ENCODE measurements at places on chromosomes 5 and 9.

GRCh38 chr9:137836831-137837241, 40.7 kb upstream of the CACNA1B start:
- peak; percentile 78 for DNase-seq

GRCh38 chr5:142547445-142548380, 138.2 kb downstream of the FGF1 start:
- DNase-seq = no peak

DNA sequence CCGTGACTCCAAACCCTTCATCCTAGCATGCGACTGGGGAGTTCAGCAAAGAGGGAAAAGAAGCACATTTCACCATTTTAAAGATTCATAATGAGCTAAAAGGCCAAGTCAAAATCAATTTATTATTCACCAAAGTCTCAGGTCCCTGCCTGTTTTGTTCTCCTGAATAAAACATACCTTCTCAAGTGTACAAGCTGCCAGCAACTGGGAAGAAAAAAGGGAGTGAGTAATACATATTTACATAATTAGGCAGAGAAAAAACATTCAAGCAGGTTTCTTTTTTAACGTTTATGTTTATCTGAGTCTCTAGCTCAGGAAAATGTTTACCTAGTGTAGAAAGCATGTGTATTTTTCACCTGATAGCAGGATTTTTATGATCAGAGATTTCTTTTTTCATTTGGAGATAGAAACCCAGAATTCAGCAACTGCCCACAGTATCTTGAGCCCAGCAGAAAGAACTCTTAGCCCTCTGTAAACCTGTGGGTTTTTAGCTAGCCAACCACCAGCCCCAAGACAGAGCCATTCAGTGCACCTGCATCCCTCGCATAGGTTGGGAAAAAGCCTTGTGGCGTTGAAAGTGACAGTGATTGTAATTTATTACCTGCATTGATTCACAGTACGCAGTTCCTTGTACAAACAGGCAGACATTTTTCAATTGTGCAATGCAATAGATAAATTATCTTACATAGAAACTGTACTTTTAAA, 117.9 kb upstream of the GRIA1 start:
- DNase-seq = no peak

DNA sequence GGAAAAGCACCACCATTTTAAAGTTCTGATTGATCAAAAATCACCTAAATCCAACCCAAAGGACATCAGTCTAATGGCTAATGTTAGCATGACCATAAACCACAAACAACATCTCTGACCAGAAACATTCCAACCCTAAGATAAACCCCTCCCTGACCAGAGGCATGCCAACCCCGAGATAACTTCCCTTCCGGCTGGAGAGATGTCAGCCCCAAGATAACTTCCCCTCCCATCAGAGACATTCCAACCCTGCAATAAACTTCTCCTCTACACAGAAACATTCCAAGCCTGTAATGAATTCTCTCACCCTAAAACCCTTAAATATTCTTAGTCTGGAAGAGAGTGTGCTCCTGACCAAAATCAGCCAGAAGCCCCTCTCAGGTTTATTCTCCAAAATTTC, 364.3 kb downstream of the KCNN2 start:
- DNase-seq = no peak

DNA sequence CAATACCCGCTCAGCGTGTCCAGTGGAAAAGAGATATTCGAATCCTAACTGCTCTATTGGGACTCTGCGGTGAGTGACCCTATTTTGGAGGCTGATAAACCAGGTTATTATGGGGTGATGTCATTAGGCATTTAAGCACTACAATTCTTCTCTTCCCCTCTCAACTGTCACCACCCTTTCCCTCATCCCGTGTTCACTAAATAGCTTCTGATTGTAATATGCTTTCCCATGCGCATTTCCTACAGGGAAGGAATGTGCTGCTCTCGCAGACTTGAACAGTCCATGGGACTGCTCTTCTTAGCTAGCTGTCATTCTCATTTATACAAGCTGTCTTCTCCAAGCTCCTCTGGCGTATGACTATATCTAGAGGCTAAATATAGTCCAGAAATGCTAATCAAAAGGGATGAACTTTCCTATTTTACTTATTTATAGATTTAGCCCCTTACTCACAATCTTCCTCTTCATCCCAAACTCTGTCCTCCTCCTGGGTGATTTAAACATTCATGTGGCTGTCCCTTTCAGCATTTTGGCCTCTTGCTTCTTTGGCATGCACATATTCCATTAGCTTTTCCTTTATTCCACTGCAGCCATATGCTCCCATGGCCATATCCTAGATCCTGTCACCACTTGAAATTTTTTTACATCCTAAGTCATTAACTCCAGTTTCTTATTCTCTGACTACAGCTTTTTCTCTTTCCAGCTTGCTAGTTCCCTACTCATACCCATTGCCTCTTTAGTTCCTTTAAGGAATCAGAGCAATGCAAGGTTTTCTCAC, 39.6 kb upstream of the CSNK1G3 start:
- no peak for DNase-seq

GRCh38 chr5:136642976-136643375, 277.6 kb upstream of the TRPC7 start:
- no peak for DNase-seq

DNA sequence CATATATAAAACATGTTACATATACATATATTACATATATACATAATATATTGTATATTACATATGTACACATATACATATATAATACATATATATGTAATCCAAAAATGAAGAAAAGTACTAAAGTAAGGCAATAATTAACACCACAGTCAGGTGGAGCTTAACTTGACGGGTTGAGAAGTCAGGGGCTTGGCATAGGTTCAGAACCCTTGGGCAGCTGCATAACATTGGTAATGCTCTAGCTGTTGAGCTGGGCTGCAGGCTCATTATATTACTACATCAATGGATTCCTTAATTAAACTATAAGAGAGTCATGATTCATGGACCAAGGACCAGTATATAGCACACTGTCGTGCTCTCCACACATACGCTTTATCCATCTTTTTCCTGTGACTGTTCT, 435.2 kb upstream of the ADAMTS16 start:
- DNase-seq = no peak

DNA sequence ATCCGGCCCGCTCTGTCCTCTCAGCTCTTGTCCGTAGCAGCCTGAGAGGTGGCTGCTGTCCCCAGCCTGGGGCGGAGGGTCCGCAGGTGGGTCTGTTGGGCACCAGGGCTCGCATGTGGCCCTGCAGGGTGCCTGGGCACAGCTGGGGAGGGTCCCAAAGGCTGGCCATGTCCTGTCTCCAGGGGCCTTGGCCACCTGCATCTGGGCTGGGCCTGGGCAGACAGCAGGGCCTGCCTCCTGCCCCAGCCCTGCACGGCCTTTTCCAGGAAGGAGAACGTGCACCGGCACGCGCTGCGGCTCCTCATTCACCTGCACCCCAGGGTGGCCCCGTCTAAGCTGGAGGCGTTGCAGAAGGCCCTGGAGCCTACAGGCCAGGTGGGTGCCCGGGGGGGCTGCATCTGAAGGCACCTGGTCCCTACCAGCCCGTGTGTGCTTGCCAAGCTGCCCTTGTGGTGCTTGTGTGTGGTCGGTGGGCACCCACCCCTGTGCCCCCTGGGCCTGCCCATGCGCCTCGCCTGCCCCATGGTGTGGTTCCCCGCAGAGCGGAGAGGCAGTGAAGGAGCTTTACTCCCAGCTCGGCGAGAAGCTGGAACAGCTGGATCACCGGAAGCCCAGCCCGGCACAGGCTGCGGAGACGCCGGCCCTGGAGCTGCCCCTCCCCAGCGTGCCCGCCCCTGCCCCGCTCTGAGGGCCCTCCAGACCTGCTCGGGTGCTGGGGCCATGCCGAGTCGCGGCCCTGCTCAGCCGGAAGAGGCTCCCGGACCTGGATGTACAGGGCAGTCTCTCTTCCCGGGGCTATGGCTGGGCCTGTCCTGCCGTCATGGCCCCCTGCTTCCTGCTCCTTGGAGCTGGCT, 5.1 kb upstream of the TOR4A start:
- peak; percentile 67 for DNase-seq

DNA sequence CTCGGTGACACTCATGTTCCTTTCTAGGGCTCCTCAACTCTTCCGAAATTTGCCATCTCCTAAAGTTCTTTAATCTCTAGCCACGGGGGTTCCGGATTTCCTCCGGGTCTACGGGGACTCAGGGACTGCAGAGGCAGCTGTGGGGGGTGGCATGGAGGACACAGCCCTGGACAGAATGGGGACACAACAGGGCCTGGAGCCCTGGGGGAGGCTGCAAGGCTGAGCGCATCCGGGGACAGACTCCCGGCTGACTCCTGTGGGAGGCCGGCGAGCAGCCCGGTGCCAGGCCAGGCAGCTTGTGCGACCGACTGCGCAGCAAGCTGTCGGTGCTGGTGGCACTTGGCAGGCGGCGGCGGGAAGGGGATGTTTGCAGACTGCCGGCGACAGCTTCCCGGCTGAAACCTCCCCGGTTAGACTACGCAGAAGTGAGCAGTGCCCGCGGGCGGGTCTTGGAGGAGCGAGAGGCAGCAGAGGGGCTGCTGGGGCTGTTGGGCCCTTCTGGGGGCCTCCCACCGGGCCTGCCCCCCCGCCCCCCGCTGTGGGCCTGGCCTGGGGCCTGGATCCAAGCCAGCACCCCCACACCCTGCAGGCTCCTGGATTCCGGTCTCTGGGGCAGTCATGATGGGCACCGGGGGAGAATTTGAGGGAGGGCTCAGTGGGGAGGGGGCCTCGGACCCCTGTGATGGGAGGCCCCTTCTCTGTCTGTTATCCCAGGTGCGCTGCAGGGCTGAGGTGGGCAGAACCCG, 28.7 kb upstream of the UBAC1 start:
- DNase-seq = peak; percentile 73

DNA sequence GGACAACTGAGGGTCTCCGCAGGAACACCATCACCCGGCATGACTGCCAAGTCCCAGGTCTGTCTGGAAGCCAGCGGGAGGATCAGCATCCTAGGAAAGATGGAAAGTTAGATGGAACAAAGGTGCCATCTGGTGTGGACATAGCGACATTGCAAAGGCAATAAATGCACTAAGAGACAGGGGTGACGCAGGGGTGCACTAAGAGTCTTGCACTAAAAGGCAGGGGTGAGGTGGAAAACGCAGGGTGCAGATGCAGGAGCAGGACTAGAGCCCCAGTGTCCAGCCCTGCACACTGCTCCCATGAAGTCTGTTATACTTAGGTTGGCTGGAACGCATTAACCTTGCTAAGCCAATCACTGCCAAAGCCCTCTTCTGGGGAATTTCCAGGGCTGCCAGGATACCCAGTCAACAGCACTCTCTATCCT, 15.5 kb downstream of the ATOX1 start:
- peak; percentile 77 for DNase-seq

GRCh38 chr9:114738581-114739316, 56.8 kb upstream of the TEX48 start:
- DNase-seq = peak; percentile 76

- no peak for DNase-seq
Measured at GRCh38 chr5:92640340-92640739, 940.7 kb downstream of the NR2F1-AS1 start.

GRCh38 chr9:96566498-96567202, 53.0 kb downstream of the CDC14B start:
- DNase-seq = peak; percentile 93

DNA sequence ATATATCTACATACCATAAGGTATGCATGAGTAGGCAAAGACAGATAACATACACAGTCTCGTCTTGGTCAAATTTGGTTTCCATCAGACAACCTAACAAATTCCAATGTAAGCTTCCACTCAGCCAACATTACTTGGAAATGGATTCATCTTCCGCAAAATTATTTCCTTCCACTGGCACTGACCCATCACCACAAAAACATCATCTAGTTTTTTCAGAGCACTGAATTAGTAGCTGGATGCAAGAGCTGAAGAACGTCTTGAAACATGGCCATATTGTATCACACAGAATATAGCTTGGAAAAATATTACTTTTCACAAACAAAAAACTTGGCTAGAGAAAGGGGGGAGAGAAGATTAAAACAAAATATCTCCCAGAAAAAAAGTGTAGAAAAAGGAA, 73.5 kb downstream of the EFNA5 start:
- DNase-seq = no peak

- DNase-seq = peak; percentile 96
Measured at GRCh38 chr9:133792721-133793470, 54.7 kb upstream of the SARDH start.

GRCh38 chr9:134059661-134060395, 8.0 kb downstream of the BRD3 start:
- DNase-seq = peak; percentile 75

GRCh38 chr9:72790989-72791388, 161.9 kb downstream of the ALDH1A1 start:
- no peak for DNase-seq

DNA sequence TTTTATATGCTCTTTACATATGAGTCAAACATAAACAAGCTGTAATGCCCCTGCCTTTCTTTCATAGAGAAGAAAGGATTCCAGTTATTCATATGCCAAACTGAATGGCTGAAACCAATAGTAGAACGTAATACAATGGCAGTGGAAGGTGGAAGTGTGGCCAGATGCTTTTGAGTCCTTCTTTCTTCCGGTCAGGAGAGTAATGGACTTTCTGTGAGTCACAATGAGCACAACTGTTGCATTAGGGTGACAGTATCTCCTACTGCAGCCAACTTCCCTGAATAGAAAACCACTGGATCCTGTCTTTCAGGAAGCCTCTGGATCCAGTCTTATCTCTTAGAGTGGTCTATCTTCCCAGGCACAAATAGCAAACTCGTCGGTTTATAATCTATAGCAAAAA, 855.2 kb downstream of the MAT2B start:
- no peak for DNase-seq

GRCh38 chr9:35518225-35518821, 28.4 kb downstream of the RUSC2 start:
- DNase-seq = peak; percentile 57

GRCh38 chr9:90018688-90019087, 413.9 kb downstream of the GADD45G start:
- no peak for DNase-seq

DNA sequence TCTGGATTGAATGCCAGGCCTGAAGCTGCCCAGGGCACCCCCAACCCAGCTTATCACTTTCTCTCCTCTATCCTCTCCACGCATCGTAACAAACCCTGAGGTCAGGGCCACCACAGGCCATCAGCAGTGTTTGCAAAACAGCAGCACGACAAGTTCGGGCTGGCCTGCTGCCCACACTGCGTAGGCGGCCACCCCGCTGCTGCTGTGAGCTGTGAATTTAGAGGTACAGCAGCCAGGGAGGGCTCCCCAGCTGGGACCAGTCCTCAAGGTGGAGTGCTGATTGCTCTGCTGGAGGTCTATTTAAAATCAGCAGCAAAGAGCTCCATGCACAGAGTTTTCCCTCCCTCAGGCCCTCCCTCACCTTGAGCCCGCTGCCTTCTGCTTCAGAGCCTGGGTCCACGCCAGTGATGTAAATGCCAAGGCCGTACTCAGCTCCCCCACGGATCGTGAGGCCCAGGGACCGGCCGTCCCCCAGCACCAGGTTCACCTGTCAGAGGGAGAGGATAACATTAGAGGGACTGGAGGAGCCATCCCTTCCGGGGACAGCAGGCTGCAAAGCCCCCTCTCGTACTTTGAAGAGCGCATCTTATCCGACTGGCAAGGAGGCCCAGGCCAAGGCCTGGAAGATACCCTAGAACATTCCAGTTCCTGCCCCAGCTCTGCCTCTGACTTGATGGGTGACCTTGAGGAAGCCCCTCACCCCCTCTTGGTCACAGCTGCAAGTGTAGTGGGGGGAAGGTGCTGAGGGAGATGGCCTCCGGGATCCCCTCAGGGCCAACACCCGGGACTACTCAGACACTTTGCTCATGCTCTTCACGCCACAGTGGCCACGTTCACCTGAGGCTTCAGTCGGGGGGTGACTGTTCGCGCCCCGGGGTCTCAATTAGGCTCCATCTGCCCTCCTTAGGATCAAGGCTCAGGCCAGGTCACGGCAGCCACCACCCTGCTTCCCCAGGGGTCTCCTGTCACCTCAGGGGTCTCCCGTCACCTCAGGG, 39.1 kb downstream of the WHRN start:
- peak; percentile 65 for DNase-seq

Measured in H7 (cell line).